ENCODE measurements at places on chromosomes 4 and X.

DNA sequence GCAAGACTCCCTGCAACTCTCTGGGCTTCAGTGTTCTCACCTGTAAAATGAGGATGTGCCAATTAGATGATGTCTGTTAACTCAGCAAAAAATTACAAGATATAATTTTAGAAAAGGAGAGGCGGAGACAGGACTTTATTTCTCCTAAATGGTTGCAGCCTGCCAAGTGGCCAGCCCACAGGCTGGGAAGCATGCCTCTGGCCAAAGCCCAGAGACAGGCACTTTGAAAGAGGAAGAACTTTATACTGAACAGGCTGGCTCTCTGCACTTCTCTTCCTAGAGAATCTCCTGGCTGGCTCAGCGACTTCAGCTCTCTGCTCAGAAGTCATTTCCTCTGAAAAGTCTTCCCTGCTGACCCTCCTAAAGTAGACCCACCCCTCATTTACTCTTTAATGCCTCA lies 3.7 kb downstream of the PRDM5 start:
- DNase-seq, result no peak

- DNase-seq, result no peak
Observed at GRCh38 chr4:11518754-11519153, 90.1 kb upstream of the HS3ST1 start.

GRCh38 chr4:115275615-115276014 lies 162.2 kb upstream of the NDST4 start:
- no peak for DNase-seq

DNA sequence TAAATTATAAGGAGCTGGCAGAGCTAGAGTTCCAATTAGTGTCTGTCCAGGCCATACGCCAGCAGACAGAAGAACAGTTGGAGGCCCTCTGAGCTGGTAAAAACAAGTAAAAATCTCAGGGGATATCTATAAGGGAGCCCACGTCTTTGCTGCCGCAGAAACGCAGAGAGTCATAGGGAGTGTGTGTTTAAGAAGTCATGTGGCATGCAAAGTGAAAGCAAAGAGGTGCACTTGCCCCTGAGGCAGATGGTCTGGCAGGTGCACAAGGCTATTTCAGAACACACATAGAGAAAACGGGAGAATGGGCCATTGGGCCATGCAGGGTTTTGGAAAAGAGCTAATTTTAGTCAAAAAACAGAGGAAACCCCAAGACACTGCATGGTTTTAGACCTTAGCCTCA lies 92.7 kb downstream of the NAP1L3 start:
- DNase-seq, result no peak

GRCh38 chrX:110920991-110921390 lies 125.4 kb upstream of the CHRDL1 start:
- no peak for DNase-seq

DNA sequence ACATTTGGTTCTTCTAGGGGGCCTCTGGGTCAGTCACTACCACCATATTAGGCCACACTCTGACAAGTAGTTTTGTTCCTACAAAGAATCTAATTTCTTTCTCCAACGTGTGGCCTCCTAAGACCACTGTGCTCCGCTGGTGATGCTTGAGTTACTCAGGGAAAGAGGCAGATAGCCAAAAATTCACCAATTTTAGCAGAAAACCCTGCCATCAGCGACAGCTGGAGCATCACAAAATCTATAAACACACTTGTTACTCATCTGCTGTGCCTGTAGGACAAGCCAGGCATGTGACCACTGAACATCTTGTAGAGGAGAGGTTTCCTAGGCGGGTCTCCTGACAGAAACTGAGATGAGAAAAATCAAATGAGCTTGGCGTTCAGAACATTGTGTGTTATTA lies 105.4 kb downstream of the SYNPO2 start:
- no peak for DNase-seq

DNA sequence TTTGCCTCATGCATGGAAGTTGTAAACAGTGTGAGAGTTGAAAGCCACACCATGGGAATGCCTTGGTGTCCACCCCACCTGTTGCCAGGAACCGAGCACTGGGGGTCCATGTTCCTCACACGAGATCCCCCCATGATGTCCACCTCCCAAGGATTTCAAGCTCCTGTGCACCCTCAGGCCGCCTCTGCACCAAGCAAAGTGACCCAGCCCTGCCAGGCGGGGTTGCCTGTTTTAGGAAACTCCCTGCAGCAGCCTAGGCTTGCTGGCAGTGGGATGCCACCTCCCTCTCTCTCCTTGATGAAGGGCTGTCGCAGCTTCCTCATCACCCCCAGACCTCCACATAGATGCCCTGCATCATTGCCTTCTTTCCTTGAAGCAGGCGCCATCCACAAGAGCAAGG lies 82.8 kb downstream of the GPR143 start:
- no peak for DNase-seq

DNA sequence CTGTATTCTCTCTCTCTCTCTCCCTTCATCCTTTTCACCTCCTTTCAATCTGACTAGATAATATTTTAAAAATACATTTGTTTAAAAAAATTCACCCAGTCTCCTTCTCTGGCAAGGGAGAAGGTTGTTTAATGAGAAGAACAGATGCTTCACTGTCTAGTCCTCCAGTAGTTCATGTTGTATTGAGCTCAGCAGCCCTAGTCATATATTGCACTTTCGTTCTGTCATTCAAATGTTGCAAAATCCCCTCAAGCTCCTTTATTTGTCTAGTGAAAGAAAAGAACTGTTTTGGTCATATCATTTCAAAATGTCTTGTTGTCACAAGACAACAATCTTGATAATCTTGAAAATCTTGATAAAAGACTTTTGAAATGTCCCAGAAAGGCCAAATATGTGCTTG lies 248.0 kb downstream of the GALNTL6 start:
- no peak for DNase-seq

DNA sequence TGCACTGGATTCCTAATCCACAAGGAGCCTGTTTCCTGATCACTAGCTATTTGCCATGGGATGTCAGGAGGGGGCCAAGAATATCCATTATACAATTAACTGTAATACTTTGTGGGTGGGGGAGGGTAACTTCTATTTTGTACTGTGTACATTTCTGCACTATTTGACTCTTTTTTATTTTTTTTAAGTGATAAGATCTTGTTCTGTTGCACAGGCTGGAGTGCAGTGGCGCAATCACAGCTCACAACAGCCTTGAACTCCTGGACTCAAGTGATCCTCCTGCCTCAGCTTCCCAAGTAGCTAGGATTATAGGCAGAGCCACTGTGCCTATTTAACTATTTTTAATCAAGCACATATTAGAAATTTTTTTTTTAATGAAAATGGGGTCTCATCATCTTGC lies 134.1 kb downstream of the ELOVL6 start:
- DNase-seq, result no peak

- DNase-seq, result no peak
Observed at GRCh38 chr4:183517781-183518180, 12.9 kb downstream of the ING2 start.

DNA sequence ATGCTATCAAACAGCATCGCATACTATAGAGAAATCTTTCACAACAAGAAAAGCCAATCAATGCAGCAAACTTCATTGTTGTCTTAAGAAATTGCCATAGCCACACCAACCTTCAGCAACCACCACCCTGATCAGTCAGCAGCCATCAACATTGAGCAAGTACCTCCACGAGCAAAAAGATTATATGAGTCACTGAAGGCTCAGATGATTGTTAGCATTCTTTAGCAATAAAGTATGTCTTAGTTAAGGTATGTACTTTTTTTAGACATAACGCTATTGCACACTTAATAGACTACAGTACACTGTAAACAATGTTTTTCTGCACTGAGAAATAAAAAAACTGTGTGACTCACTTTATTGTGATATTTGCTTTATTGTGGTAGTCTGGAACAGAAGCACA lies 37.8 kb upstream of the FUNDC1 start:
- DNase-seq, result no peak

DNA sequence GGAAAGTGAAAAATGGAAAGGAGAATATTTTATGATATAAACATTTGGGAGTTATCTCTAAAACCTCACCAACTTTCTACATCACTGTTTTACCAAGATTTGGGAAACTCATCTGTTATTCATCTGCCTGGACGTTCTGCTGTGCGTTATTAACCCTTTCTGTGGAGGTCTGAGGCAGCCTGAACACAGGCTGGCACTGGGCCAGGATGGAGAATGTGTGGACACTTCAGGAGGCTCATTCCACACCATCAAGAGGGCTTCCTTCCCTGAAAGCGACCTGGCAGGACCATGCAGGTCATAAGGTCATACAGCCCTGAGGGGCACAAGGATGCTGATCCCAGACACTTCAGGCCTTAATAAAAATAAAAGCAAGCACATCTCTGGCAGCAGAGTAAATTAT lies 31.2 kb upstream of the TMEM184C start:
- DNase-seq, result no peak

DNA sequence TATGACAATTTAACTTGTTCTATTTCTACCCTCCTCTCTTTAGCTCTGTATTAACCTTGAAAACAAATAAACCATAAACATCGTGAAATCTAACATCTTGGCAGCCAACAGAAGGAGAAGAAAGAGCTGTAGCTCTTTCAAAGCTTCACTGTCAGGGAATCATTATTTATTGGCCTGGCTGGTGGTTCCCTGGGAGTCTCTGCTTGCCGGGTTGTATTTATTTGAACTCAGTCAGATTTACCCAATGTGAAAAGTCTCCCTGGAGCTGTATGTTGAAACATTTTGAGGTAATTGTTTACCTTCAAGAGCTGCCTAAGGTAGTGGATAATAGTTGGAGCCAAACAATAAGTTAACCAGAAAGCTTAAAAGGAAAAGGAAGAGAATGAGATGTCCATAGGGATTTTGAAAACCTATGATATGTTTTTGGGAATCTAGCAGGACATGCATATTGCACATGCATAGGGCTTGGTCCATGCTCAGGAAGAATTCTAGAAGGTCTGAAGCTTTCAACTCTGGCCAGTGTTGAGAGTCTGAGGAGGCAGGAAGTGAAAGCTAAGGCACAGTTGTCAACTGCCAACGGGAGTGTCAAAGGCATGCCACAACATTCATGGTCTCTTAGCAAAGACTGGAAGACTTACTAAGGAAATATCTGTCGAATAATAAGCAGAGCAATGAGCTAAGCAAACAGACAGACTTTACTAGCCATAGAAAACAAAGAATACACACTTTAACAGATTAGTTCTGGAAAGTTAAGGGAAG lies 621.6 kb downstream of the PCDH7 start:
- no peak for DNase-seq

- no peak for DNase-seq
Observed at GRCh38 chr4:185881430-185881829, 69.4 kb upstream of the SORBS2 start.

Data from head of caudate nucleus (tissue), 42 donors.